ENCODE measurements at places on chromosomes 5 and 9.

- no peak for DNase-seq
Observed at GRCh38 chr9:78714576-78714975, 417.7 kb downstream of the PSAT1 start.

- no peak for DNase-seq
Observed at GRCh38 chr5:174281855-174282254, 236.3 kb downstream of the NSG2 start.

DNA sequence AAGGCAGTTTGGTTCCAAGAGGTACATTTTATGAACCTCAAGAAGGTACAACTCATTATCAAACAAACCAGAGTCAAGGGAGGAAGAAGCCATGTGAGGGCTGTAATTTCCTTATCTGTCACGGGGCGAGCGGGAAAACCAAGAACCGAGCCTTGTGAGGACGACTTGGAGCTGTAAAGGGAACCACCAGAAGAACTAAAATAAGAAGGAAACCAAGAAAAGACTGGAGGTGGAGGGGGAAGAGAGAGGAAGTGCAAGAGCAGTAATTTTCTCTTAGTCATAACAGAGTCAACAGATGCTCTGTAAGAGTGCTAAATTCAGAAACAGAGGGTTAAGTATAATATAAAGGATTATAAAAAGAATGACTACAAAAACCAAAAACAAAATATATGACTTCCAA is 127.1 kb downstream of the DIRAS2 start:
- DNase-seq: no peak

- DNase-seq: peak; percentile 54
Observed at GRCh38 chr5:54515634-54516033, 1.9 kb upstream of the SNX18 start.

DNA sequence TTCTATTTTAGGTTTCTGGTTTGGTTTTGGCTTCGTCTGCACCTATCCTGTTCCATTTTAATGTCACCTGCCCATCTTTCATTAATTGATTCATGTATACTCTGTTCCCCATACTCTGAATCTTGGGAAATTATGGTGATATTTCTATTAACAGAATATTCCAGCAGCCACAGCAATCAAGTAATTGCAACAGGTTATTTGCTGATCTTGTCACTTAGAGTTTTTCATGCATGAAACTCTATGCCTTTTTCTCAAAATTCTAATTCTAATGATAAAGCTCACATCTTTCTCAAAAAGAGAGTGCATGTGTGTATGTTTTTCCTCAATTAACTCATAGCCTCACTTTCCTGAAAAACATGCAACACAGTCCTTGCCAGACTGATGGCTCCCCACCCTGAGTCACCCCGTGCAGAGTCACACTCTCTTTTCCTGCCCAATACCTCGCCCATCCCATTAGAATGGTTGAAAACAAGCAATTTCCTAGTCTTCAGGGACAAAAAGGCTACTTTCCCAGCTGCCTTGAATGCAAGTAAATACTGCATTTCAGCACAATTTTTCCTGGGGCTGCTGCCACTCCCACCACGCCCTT is 15.6 kb downstream of the GFRA3 start:
- DNase-seq: no peak

DNA sequence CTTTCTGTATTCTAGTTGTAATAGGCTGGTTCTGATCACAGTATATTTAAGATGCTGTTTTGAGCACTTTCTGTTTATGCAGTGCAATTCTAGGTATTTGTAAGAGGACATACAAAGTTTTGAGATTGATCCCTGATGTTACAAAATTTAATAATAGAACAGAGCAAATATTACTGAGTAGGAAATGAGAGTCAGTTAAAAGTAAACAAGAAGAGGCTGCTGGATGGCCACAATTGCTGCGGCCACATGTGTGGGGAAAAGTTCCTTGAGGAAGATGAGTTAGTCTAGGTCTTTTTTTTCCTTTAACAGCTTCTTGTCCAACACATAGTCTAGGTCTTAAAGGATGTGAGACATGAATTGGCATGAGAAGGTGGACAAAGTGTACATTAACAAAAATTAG is 11.3 kb downstream of the EHMT1 start:
- DNase-seq: no peak

All from coronary artery (tissue), 2 donors.